ENCODE measurements at places on chromosomes 7 and 10.

- no peak for DNase-seq
These were observed 27.8 kb downstream of the IL2RA start for GRCh38 chr10:6034371-6034770.

GRCh38 chr10:97013983-97014382 lies 171.8 kb downstream of the SLIT1 start:
- DNase-seq: no peak

DNA sequence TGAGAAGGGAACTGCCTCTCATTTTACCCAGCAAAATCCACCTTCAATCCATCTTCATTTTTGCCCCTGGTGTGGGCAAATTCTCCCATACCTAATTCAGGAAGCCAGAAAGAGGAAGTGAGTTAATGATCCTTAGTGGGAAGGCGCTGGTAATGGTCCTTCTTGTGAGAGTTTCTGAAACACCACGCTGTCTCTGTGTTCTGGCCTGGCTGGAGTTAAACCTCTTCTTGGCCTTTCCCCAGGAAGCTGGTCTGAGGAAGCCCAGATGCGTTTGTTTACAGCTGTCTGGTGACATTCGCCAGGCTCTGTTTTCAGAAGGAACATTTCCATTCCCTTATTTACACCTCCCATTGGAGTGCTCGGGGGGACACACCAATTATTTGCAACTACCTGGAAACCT lies 24.3 kb downstream of the HTRA1 start:
- DNase-seq: no peak

- no peak for DNase-seq
These were observed 664.2 kb downstream of the SORCS1 start for GRCh38 chr10:106500041-106500924.

- no peak for DNase-seq
These were observed 119.1 kb downstream of the CNOT4 start for GRCh38 chr7:135390829-135391228.

DNA sequence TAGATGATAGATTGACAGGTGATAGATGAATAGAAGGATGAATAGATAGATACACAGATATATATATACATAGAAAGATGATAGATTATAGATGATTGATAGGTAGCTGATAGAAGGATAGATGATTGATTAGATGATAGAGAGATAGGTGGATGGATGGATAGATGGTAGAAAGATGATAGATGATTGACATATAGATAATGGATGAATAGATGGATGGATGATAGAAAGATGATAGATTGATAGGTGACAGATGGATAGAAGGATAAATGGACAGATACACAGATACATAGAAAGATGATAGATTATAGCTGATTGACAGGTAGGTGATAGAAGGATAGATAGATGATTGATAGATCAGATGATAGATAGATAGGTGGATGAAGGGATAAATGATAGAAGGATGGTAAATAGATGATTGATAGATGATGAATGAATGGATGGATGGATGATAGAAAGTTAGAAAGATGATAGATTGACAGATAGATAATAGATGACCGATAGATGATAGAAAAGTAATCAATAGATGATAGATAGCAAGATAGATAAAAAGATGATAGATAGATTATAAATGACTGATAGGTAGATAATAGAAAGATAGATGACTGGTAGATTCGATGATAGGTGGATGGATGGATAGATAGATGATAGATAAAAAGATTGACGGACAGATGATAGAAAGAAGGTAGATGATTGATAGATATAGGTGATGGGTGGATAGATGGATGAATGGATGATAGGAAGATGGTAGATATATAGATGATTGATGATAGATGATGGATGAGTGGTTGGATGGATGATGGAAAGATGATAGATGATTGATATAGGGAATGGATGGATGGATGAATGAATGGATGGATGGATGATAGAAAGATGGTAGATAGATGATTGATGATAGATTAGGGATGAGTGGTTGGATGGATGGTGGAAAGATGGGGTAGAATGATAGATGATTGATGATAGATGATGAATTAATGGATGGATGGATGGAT lies 80.4 kb downstream of the MICALL2 start:
- no peak for DNase-seq

- DNase-seq: no peak
These were observed 26.0 kb upstream of the ZNF273 start for GRCh38 chr7:64876792-64877713.

DNA sequence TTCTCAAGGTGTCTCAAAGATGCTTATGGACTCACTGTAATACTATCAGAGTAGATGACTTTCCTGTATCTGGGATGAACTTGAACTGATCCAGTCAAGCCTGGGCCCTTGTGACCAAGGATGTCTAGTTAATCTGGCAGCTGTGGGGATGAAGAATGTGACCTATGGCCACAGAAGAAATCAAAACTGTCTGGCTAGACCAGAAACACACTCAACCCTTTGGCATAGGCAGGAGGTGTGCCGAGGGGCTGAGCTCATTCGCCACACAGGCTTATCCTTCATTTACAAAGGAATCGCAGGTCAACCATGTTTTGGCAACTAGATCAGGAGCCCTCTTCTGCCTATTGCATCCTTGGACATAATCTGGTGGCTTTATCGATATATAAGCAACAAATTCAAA lies 110.6 kb downstream of the ATXN7L1 start:
- DNase-seq: no peak

DNA sequence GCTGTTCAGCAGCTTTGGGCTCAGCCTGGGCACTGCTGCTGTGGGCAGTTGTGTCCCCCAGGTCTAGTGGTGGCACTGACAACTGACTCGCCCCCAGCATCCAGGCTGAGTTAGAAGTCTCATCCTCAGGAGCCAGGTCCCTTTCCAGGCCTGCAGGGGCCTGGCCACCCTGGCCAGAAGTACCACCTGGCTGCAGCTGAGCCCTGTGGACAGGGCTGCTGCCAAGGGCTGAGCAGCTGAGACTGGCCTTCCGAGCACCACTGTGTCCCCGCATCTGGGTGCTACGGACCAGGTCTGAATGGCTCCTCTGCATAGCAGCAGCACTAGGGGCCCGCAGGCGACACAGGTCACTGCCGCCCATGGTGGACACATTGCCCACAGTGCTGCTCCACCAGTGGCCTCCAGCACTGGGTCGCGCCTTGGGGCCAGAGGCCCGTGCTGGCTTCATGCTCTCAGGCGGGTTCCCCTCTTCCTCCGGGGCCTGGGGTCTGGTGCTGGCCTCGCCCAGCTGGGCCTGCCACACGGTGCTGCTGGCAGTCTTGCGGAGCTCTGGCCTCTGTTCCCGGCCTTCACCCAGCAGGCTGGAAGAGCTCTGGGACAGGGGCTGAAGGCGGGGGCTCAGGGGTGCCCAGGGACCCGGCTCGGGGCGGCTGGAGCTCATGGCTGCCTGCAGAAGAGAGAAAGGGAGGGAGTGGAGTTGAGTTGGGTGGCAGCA lies 6.2 kb downstream of the GPRIN2 start:
- no peak for DNase-seq

- DNase-seq: no peak
These were observed 41.1 kb downstream of the DGKB start for GRCh38 chr7:14861456-14861855.

All from ACHN (cell line).